ENCODE measurements at places on chromosomes 4 and X. TPM values are rescaled to one million over a fixed set of nuclear protein-coding genes. Genes with fewer than 3 reads are reported as not detected.

Gene CHM
- 12.0 TPM for total RNA-seq

DNA sequence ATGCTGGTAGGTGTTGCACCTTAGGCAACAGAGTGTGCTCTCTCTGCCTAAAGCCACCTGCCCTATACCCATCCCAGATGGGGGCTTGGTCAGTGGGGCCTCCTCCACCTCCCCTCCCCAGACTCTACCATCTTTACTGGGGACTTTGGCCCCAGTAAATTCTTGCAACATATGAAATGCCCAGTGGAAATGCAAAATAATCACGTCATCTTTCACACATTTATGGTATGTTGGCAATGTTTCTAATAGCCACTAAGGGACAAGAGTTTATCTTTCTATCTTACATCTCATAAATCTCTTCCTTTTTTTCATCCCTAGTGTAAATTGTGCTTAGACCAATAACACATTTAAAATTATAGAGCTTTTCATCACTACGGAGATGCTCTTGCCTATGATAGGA, 103.0 kb upstream of the MAML3 start:
- DNase-seq: no peak

GRCh38 chrX:101729986-101730385, 70.3 kb upstream of the ARMCX2 start:
- no peak for DNase-seq

DNA sequence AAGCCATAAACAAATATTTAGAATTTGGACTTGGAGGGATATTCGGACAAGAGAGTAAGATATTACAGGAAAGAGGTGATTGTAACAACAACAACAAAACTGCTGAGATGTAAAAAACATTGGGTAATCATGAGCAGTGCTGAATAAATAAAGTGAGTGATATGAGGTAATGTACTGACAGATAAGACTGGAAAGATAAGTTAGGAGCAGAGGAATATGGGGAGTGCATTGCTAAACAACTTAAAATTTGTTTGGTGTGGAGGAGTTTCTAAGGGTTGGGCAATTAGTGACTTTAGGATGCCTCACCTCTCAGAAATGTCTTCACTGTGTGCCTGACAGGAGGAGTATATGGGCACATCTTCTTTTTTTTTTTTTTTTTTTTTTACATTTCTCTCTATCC, 637.8 kb upstream of the GRIA3 start:
- DNase-seq: no peak

Data from activated CD4-positive, alpha-beta memory T cell treated with anti-CD3 and anti-CD28 coated beads for 36 hours (primary cell).